Activated CD4-positive, alpha-beta T cell treated with anti-CD3 and anti-CD28 coated beads, Interleukin-2, amount 50 U/mL, for 48 hours (primary cell): ENCODE measurements at places on chromosomes 6 and 20.

DNA sequence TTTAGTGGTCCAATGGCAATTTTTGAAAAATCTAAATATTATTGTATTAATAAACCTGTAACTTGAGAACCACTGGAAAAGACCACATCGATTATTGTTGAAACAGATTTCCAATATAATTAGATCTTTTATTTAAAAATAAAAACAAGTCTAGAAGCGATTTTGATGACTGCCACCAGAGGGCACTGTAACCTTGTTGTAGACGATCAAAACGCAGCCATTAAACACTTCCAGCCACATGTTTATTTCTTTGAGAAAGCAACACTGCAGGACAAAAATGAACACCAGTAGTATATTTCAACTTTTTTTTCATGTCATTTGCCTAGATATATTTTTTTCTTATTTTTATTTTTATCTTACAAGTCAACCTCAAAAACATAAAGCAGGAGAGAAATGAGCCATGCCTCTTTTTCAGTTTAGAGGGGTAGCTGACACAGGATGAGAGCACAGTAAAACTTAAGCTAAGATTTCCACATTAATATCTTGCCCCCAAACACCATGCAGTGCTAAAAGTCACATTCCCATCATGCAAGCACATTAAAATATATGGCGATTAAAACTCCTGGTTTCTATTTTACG, 115.4 kb downstream of the OPRM1 start:
- peak; percentile 72 for DNase-seq

DNA sequence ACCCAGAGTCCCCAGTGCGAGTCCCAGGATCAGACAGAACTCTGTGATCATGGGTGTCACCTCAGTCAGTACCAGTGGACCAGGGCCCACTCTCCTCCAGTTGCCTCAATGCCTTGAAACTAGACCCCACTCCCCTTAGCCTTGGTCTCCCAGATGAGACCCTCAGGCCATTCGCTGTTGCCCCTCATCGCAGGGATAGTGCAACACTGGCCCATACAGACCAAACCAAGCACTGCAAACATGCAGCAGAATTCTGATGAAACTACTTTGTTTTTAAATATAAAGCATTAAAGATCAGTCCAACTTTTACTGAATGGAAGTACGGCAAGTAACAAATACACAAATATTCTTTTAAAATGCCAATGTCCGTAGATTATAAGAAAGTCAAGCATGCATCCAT, 101.2 kb upstream of the NT5E start:
- no peak for DNase-seq

DNA sequence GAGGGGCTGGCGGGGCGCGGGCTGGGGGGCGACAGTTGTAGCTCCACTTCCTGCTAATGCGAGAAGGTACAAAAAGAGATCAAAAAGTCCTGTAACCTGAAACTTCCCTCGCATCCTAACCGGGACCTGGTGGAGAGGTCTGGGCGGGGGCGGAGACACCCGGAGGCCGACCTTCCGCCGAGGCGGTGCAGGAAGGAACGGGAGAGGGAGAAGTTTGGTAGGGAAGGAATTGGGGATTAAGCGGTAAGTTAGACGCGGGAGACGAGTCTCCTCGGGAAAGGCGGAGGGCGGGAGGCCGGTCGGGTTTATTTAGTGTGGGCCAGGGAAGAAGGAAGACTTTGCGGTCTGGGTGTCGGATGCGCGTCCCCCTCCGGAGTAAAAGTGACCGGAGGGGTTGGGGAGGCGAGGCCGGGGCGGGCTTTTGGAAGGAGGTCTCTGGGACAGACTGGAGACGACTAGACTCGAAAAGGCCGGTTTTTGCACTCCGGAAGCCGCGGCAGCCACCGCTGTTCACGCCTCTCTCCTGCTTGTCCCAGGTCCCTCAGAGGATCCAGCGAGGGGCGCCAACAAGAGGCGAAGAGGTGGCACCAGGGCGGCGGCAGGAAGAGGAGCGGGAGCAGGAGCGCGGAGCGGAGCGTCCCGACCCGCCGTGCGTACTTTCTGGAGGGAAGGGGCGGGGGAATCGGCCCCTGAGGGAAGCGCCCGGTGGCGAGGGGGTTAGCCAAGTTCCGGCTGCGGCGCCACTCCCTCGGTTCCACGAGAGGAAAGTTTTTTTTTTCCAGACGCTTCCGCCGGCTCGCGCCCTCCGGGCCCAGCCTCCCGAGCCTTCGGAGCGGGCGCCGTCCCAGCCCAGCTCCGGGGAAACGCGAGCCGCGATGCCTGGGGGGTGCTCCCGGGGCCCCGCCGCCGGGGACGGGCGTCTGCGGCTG, 734 bp downstream of the TPBG start:
- DNase-seq = peak; percentile 11

GRCh38 chr6:87115402-87116135, 20.7 kb upstream of the CGA start:
- DNase-seq = no peak

DNA sequence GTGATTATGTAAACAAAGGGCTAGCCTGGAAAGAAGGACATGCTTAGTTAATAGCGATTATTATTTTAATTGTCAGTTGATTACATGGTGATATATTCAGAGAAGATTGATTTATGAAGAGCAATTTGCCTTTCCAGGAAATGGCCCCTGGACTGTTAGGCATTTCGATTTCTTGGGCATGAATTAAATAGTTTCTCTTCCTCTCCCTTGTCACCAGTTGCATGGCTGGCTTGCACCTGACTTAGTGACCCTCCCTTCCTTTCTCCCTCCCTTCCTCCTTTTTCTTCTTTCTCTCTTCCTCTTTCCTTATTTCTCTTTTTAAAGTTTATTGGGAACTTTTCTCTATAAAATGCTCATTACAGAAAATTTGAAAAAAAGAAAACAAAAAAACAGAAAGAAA, 235.4 kb downstream of the CDC5L start:
- DNase-seq = no peak

GRCh38 chr20:57505979-57506378, 19.0 kb downstream of the CTCFL start:
- no peak for DNase-seq

DNA sequence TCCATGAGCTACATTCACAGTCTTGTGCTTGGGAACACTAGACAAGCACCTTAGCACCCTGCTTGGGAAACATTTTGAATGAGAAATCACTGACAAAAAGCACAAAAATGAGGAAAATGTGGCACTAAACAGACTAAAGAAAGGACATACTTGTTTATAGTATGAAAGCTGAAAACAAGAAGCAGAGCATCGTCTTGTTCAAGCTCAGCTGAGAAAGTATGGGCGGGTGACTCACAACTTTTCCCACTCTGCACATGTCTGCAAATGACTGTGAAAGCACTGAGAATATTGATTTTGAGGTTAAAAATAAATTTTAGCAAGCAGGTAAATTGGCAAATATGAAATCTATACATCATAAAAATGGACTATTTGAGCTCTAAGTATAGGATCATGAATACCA, 725.3 kb downstream of the COL12A1 start:
- DNase-seq = no peak
